ENCODE measurements at places on chromosomes 4 and X. TPM values are rescaled to one million over a fixed set of nuclear protein-coding genes. Genes with fewer than 3 reads are reported as not detected.

Gene MND1
- total RNA-seq: 0.35 TPM

Gene GALNTL6
- total RNA-seq: not detected

Gene TMEM165
- 73.5 TPM for total RNA-seq

Gene HSFX3
- not detected for total RNA-seq

Gene NRK
- 0.15 TPM for total RNA-seq

Gene RHOXF2B
- total RNA-seq: under 0.01 TPM

Gene SLC10A6
- not detected for total RNA-seq

Gene ETDA
- total RNA-seq: not detected

Gene EOLA2
- 21.8 TPM for total RNA-seq

Gene JCHAIN
- 1.1 TPM for total RNA-seq

Gene NAA11
- not detected for total RNA-seq

Gene DUSP9
- not detected for total RNA-seq

Gene GUCY1B1
- total RNA-seq: 0.38 TPM

Gene DGKK
- not detected for total RNA-seq

Gene NHS
- 0.94 TPM for total RNA-seq

Gene EGFL6
- total RNA-seq: not detected
